GM19239 (cell line): ENCODE measurements at places on chromosomes 11 and 22.

DNA sequence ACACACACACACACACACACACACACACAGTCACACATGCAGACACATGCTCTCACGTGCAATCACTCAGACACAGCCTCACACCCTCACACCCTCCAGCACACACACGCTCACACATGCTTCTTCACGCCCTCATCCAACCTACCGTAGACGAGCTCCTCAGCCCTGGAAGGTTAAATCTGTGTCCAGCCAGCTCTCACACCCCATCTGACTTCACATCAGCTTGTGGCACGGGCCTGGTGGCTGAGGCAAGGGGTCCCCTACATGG, 1.3 kb upstream of the SCUBE1 start:
- no peak for DNase-seq

GRCh38 chr11:13140873-13141655, 131.9 kb downstream of the RASSF10 start:
- no peak for DNase-seq

DNA sequence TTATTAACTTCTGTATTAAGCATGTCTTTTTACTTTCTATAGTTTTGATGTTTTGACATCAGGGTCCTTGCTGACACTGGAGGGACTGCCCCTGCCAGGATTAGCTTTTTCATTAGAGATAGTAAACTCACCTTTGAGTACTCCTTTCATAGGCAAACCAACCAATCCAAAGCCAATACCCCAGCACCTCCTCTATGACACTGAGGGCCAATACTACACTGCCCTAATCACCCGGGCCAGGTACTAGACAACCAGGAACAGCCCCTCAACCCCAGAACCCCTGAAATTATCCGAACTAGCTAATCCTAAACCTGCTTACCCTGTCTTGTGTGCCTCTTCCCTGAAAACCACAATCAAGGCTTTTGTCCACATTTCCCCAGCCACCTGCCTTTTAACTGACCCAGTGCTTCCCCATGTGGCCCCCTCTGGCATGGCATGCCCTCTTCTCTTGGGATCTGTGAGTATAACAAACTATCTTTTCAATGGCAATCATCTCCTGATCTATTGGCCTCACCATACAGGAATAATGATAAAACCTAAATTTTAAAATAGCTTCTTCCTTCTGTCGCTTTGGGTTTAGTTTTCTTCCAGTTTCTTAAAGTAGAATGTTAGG, 31.2 kb downstream of the RAB6A start:
- no peak for DNase-seq

GRCh38 chr11:130202009-130202817, 42.6 kb downstream of the ST14 start:
- DNase-seq: no peak

- no peak for DNase-seq
These were observed 157.7 kb downstream of the DBX1 start for GRCh38 chr11:20002312-20003216.

DNA sequence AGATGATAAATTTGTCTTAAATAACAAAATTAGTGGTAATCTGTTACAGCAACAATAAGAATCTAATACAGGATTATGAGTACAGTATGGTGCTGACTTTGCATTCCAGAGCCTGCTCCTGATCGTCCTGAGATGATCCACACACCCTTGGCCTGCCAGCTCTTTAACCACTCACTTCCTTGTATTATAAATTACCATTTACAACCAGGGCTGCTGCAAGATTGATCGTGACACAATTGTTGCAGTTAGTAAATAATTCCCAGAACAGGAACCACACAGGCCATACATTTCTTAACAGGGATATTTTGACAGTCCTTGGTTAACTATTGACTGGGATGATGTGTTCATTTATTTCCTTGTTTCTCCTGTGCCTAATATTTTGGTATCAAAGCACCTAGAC, 3.8 kb upstream of the CBLIF start:
- DNase-seq: no peak

- DNase-seq: no peak
These were observed 49.1 kb downstream of the PISD start for GRCh38 chr22:31612891-31613285.

- DNase-seq: peak; percentile 90
These were observed at the start of gene NFRKB for GRCh38 chr11:129895126-129896041. NFRKB (minus strand) TSS chr11:129895578; CDS start chr11:129892849, 2,729 bp downstream.

- DNase-seq: no peak
These were observed 356.9 kb downstream of the LARGE1 start for GRCh38 chr22:33563220-33563964.

DNA sequence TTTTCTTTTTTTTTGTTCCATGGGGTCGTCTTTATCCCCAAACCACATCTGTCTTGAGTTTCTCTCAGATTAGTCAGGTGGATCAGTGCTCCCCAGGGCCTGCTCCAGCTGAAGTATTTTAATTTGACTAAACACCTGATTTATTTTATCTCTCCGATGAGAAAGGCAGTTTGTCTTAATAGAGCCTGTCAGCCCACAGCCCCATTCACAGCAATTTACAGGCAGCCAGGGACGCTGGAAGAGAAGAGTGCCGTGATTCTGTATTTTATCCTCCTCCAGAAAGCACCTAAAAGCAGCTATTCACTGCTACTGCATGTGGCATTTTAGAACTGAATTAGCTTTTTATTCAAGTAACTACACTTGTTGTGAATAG, 164.5 kb downstream of the SOX6 start:
- no peak for DNase-seq

DNA sequence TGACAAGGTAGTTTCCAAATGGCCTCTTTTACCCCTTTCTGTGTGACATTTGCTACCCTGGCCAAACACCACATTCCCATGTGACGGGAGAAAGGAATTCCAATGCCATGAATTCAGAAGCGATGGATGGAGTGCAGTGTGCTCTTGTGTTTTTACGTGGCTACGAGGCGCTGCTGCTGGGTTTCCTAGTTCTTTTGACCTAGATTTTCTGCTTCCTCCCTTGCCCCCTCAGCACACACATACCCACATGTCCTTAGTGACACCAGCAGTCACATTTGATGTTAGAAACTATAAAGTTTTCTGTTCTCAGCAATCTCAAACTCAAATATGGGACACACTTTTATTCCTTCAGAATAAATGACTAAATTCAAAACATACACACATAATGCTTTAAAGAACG, 7.8 kb upstream of the TMA7B start:
- DNase-seq: no peak

- no peak for DNase-seq
These were observed 30.8 kb upstream of the SLC22A12 start for GRCh38 chr11:64560139-64560771.

DNA sequence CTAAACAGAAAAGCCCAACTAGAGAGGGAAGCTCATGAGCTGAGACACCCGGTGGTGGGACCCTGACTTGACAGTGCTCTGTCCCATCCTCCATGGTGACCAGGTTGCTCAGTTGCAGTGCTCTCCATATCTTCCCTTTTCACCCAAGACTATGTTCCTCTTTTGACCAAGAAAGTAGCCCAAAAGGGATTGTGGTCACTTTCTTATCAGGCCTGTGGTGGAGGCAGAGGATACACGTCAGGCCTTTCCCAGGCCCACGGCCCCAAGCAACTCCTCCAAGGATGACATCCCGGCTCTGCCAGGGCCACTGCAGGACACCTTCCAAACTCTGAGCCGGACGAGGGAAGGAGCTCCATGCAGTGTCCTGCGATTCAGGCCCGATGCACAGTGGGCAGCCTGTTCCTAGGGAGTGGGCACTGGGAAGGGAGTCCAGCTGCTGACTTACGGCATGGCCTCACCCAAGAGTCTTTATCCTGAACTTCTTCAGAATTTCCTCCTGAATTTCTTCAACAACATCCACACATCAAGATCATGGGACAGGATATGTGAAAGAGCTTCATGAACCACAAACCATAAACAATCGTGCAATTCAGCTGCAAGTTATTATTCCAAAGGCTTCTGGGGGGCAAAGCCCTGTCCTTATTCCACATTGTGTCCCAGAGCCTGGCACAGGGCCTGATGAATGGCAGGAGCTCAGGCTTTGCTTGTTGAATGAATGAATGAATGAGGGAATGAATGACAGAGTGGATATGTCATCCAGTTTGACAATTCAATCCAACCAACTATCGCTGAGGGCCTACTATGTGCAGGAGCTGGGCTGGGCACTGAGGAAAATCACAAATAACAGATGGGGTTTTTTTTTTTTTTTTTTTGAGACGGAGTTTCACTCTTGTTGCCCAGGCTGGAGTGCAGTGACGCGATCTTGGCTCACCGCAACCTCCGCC, 36.0 kb upstream of the MYH9 start:
- DNase-seq: no peak

- no peak for DNase-seq
These were observed 4.4 kb downstream of the OTOG start for GRCh38 chr11:17551347-17552040.

GRCh38 chr11:84671325-84671999, 955.7 kb downstream of the DLG2 start:
- DNase-seq: no peak

- no peak for DNase-seq
These were observed 304.4 kb downstream of the AASDHPPT start for GRCh38 chr11:106381895-106382294.

DNA sequence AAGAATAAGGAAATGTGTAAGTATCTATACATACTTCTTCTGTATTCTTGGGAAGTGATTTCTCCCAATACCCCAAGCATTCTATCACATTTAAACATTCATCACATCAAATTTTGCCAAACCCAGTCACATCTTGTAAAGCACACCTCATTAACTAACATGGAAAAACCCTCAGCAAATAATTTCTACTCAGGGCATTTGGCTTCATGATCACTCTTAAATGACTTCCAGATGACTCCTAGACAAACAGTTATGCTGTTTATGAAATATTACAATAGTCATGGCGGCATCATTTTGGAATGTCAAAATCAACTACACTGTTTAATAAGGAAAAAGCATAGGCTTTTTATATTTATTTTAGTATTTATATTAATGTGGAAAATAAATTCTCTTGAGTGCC, 47.3 kb upstream of the CCDC34 start:
- no peak for DNase-seq

GRCh38 chr11:75492181-75492820, 33.4 kb downstream of the GDPD5 start:
- DNase-seq: peak; percentile 36

- no peak for DNase-seq
These were observed 2.7 kb downstream of the ARL2 start for GRCh38 chr11:65016705-65017104.

GRCh38 chr11:31417357-31417756, 47.7 kb downstream of the DNAJC24 start:
- DNase-seq: no peak

DNA sequence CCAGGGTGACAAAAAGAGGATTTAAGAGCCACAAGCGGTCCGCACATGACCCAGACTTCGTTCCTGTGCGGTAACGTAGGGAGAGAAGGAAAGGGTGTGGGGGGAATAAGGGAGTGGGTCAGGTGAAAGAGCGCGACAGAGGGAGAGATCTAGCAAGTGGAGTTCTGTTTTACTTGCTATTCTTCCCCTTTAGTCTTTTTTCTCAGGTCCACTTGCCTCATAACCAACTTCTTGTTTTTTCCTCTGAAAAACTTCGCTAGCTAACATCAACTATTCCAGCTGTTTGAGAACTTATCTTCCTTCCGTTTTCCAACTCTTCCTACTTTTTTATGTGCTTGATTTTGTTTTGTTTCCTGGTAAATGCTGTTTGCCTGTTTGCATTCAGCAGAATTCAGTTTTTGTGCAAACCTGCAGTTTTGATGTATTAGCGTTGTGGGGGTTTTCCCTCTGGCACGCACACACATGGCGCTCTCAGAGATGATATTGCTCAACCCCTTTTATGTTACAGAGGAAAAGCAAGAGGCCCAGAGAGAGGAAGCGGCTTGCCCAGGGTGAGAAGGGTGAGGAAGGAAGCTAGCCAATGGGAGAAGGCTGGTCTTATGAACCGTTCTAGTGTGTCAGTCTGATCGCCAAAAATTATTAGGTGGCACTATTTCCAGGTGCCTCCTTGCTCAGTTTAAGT, 592 bp upstream of the CTSC start:
- DNase-seq: no peak

DNA sequence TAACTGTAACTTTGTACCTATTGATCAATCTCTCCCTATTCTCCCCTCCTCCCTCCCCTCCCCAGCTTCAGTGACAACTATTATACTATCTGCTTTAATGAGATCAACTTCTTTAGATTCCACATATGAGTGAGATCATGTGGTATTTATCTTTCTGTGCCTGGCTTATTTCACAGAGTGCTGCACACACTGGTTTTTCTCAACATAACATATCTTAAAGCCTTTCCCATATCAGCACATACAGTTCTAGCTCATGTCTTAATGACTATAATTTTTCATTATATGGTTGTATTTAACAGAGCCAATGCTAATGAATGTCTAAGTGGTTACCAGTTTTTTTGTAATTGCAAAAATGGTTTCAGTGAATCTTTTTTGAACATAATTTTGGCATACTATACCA, 340.3 kb upstream of the DDI1 start:
- DNase-seq: no peak

DNA sequence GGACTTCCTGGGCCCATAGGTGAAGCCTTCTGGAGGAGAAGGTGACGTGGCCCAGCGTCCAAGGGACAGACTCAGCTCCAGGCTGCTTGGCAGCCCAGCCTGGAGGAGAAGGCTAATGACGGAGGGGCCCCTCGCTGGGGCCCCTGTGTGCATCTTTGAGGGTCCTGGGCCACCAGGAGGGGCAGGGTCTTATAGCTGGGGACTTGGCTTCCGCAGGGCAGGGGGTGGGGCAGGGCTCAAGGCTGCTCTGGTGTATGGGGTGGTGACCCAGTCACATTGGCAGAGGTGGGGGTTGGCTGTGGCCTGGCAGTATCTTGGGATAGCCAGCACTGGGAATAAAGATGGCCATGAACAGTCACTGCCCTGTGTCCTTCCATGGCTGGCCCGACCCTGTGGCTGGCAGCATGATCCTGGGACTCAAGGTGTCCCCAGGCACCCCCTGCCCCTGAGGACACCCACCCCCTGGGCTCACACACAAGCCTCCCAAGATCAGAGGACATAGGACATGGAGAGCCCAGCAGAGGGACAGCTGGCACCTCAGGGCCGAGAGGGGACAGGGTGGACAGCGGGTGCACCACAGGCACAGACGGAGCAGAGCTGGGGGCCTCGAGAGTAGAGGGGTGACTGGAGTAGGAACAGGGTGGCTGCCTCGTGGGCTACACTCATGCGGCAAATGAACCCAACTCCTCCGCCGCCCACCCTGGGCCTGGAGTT, 10.1 kb downstream of the SIGIRR start:
- DNase-seq: no peak
